Central memory CD4-positive, alpha-beta T cell (primary cell): ENCODE measurements at places on chromosomes 4 and X.

GRCh38 chr4:29853833-29854232 lies 866.3 kb upstream of the PCDH7 start:
- no peak for DNase-seq

DNA sequence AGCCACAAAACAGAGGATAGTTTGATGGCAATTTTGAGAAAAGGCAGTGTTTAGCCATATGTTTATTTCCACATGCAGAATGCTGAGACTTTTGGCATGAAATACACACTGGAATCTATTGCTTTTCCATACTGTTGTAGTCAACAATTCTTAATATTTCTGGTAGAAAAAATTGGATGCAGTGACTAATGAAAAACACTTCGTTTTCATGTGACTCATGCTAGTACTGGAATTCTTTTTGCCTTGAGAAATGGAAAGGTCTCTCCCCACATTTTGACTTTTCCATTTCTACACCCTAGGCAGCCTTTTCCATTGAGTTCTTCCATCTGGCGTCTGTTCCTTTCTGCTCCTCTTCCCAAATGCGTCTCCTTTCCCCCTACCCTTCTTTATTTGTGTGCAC lies 425.2 kb upstream of the FTHL17 start:
- DNase-seq = no peak

DNA sequence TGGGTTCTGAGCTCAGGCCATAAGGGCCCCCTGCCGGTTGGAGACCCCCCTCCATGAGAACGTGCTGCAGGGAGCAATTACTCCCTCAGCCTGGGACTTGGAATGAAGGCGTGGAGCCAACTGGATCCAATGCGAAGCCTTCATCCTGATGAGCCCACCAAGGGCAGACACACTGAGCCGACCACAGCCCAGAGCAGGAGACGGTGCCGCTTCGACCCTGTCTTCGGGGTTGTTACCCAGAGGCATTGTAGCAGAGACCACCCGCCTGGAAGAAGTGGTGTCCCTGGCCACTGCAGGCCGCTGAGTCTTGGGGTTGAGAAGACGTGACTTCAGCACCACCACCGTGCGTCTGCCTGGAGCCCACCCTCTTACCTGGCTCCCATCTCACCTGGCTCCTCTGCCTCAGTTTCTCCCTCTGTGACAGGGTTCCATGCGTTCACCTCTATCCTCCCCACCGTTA lies 7.0 kb upstream of the NKX1-1 start:
- no peak for DNase-seq

GRCh38 chr4:27666943-27667342 lies 806.3 kb downstream of the STIM2 start:
- no peak for DNase-seq

GRCh38 chr4:95255396-95256107 lies 293.2 kb downstream of the UNC5C start:
- no peak for DNase-seq

- DNase-seq = no peak
Measured at GRCh38 chr4:142535009-142535408, 311.1 kb downstream of the INPP4B start.

- DNase-seq = no peak
Measured at GRCh38 chr4:17781300-17782287, at the start of gene FAM184B. FAM184B (minus strand) TSS chr4:17781621; CDS start chr4:17781299, 322 bp downstream.

GRCh38 chr4:15145709-15146108 lies 143.4 kb downstream of the CPEB2 start:
- no peak for DNase-seq

DNA sequence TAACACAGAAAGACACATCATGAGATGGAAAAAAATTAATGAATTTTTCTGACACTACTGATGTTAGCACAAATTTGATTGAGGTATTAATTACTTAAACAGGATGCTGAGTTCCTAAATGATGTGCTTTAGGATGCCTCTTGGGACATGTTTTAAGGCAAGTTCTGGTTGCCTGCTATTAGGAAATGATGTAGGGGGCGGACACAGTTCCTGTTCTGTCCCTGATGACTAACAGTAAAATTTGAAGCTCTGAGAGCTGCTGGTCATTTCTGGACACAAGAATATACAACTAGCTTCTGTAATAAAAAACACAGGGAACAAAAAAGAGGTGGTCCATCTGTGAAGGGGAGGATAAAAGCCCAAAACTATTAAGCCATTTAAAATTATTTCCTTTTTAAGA lies 163.2 kb upstream of the ETNPPL start:
- no peak for DNase-seq

DNA sequence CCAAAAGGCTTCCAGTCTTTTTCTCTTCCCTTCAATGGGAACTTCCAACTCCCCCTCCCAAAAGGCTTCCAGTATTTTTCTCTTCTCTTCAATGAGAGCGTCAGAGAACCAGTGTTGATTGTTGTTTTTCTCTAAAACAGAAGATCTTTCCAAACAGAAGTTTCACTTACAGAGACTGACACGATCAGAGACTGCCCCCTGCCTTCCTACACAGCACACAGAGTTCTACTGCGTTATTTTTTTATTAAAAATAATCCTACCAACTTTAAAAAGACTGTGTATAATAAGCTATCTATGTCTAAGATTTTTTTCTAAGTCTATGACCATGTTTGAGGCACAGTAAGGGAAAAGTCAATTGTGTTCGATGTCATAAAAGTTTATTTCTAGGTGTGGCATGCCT lies 3.5 kb upstream of the HTR2C start:
- no peak for DNase-seq

- no peak for DNase-seq
Measured at GRCh38 chr4:61277785-61278760, 77.9 kb downstream of the ADGRL3 start.

DNA sequence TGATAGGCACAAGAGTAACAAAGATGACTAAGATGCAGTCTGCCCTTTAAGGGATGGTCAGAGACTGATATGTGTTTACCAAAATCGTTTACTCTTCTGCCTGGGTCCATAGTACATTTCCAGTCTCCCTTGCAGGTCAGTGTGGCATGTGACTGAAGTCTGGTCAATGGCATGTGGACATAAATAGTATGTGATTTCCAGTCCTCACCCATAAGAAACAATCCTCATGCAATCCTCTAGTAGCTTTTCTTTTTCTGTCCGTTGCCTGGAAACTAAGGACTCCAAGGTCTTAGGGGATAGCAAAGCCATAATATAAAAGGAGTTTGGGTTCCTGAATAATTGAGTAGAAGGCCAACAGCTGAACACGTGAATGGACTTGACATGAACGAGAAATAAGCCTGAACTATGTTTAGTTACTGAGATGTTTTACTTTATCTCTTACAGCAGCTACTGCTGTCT lies 1.1 kb downstream of the SLC9B2 start:
- no peak for DNase-seq

- no peak for DNase-seq
Measured at GRCh38 chrX:13697976-13698375, 9.0 kb downstream of the RAB9A start.

DNA sequence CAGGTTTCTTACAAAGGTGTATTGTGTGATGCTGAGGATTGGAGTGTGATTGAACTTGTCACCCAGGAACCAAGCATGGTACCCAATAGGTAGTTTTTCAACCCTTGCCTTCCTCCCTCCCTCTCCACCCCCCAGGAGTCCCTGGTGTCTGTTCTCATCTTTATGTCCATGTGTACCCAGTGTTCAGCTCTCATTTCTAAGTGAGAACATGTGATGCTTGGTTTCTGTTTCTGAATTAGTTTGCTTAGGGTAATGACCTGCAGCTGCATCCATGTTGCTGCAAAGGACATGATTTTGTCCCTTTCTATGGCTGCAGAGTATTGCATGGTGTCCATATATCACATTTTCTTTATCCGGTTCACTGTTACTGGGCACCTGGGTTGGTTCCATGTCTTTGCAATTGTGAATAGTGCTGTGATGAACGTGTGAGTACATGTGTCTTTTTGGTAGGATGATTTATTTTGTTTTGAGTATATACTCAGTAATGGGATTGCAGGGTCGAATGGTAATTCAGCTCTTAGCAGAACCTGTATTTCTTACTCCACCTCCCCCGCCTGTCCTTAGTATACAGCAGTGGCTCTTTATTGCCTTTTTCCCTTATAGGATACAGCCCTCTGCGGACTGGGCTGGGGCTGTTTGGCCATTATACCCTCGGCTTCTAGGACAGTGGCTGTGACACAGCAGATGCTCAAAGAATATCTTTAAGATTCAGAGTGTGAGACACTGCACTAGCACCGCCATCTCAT lies 145.4 kb downstream of the PTTG2 start:
- no peak for DNase-seq

DNA sequence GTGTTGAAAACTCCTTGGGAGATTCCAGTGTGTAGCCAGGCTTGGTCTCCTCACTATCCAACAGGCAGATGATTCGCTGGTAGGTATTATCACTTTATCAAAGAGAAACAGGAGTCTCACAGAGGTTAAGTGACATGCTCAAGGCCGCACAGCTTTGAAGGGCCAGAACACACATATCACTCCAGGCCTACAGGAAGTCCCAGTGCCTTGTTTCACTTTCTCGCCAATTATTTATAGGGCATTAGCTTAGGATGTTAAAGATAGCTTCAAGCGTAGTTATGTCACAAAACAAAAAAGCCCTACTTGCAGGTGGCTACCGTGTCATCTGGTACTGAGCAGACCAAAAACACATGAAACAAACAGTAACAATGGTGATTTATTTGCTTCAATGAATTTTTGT lies 13.2 kb downstream of the ATP8A1 start:
- no peak for DNase-seq

DNA sequence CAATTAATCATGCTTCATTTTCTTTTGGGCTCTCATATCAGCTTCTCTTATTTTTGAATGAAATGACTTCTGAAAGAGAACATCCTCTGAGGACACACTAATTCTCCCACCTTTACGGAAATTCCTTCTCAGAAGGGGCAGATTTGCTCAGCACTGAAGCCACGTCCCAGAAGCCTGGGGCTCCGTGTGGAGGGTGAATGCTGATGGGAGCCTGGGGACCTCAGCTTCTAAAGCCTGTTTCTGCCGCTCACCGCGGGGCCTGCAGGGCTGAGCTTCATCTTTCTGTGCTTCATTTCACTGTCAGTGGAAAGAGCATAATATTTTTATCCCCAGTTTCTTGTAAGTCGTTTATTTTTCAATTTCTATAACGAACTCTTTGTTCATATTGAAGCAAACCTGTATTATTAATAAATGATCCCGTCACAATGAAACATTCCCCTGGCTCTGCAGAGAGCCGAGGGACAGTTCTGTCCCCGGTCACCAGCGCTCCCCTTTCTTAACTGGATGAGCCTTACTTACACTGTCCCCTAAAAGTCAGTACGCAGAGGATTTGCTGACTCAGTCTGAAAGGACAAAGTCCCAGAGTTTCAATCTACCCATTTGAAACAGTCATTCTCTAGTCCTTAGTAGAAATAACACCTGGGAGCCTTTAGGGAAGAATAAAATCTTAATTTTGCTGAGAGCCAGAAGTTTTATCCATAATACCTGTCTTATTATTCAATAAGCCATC lies 364.6 kb upstream of the FAT1 start:
- DNase-seq = no peak

GRCh38 chrX:11419102-11419501 lies 125.9 kb downstream of the AMELX start:
- DNase-seq = no peak

DNA sequence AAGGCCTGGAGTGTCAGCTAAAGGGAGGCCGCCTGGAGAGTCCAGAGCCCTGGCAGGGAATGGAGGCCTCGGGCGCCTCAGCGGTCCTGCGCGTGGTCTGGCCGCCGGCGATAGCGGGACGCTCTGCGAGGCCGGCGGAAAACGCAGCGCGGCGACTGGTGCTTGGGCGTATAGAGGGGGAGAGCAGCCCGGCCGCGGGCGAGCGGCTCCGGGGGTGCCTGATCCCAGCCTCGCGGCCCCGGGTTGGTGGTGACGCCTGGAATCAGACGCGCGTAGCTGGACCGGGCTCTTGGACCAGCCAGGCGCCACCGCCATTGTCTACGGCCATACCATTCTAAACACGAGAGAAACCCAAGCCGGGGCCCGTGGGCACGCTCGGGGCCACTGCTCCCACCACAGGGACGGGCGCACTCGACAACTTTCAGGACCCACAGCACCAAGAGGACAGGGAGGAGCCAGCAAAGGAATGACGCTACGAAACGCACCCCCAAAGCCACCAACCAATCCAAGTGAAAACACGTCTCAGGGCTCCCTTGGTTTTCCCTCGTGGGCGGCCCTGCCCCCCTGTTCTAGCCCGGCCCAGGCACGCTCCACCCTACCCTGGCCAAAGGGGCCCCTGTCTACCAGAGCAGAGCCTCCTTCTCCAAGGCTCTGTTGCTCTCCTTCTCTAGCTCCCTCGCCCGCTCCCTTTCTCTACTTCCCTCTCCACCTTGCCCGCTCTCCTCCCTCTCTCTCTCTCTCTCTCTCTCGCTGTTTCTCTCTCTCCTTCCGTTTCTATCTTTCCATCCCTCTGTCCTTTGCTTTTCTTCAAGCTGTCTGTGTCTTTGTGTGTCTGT lies 7.8 kb downstream of the FRG2 start:
- no peak for DNase-seq

DNA sequence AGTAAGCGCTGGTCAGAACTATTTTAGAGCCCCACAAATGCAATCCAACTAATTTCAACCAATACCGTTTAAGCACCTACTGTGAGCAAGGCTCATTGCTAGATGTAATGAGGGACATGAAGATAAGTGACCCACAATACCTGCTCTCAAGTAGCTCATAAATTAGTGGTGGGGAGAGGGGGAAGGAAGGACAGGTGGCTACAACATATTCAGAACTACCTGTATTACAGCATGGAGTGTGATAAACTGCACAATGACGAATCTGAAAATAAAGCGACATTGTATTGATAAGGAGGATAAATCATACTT lies 311.6 kb upstream of the DIAPH2 start:
- DNase-seq = no peak

GRCh38 chr4:10761903-10762302 lies 77.3 kb upstream of the CLNK start:
- no peak for DNase-seq

DNA sequence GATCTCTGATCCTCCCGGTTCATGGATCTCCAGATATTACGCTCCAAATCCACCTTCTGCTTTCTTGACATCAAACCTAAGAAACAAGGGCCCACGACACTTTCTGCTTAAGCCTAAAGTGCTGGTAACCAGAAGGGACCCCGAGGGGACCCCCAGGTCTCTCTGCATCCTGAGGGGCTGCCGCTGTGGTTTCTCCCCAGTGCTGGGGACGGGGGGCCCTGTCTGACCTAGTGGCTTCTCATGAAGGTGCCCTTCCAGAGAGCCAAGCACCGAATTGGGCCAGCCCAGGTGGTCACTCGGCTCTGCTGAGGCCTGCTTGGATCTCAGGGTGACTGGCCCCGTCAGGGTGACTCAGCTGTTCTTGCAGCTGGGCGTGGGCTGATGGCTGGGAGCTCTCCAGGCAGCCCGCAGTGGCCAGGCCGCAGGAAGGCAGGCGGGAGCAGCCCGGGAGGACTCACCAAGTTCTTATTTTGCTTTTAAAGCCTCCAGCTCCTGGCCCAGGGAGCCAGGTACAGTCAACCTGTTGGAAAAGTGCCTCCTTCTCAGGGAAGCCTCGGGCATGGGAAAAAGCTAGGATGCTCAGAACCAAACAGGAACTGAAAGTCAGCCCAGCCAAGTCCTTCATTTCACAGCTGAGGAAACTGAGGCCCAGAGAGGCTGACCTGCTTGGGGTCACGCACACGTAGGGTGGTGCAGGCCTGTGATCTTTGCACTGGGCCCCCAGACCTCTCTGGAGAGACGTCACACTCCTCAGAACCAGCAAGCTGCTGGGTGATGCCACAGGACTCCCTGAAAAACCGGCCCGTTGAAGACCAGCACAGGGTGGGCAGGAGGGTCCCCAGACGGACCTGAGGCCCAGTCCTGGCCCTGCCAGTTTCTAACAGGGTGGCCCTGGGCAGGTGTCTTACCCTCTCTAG lies 16.7 kb downstream of the BLOC1S4 start:
- no peak for DNase-seq
